Suppressor macrophage (primary cell): ENCODE measurements at places on chromosomes 16 and 17.
A peak's percentile ranks its signal among the peaks of the same experiment; 100 is the strongest.

DNA sequence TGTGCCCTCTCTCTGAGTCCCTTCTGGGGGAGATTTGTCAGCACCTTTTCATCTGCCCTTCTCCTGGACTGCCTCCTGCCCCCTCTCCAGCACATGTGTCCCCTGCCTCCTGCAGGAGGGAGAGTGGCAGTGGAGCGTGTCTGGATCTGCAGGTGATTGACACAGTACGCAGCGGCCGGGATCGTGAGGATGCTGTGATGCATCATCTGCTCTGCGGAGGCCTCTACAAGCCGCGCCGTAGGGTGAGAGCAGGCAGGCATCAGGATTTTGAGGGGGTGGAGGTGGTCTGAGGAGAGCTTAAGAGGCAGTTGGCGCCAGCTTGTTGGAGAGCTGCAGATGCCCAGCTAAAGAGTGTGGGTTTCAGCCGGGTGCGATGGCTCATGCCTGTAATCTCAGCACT, 10.9 kb downstream of the SLC9A5 start:
- DNase-seq, result no peak

- no peak for DNase-seq
Measured at GRCh38 chr17:8846768-8847211, 20.7 kb downstream of the PIK3R6 start.

- peak; percentile 39 for DNase-seq
Measured at GRCh38 chr17:70423562-70423961, 254.2 kb downstream of the KCNJ2 start.

DNA sequence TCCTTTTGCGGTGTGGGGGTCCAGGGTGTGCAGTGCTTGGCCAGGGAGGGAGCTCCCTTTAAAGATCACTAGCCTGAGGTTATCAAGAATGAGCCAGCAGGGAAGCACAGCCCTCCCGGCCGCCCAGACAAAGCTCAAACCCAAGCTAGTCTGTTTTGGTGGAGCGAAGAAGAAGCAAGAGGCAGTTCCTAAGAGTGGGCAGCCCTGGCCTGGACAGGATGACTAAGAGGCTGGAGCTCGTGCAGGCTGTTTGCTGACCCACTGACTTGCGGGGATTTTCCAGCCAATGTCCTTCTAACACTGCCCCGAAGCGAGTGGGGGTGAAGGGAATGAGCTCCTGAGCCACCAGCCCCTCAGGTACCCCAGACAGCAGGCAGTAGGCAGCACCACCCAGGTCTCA, 134.4 kb downstream of the COPRS start:
- DNase-seq, result no peak

GRCh38 chr16:87856791-87857228, 12.5 kb downstream of the SLC7A5 start:
- DNase-seq, result no peak

DNA sequence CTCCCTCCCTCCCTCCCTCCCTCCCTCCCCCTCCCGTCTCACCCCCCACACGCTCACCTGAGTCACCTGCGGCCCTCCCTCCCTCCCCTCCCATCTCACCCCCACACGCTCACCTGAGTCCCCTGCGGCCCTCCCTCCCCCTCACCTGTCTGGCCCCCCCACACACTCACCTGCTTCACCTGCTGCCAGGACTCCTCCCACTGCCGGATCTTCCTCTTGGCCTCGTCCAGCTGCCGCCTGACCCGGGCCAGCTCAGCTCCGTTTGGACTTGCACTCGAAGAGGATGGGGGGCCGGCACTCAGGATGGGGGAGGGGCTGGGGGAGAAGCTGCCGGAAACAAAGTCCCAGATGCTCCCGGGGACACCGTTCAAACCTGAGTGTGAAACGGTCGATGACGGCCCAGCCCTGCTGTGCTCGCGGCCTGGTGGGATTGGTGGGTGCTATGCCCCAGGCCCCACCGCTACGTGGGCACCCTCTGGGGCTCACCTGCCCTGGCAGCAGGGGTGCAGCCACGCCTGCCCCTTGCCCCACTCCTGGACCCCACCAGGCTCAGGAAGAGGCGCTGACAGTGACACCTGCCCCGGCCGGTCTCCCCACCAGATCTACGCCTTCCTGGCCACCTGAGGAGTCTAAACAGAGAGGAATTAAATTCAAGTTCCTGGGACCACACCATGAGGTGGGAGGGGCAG, 15.9 kb downstream of the GNPTG start:
- no peak for DNase-seq

DNA sequence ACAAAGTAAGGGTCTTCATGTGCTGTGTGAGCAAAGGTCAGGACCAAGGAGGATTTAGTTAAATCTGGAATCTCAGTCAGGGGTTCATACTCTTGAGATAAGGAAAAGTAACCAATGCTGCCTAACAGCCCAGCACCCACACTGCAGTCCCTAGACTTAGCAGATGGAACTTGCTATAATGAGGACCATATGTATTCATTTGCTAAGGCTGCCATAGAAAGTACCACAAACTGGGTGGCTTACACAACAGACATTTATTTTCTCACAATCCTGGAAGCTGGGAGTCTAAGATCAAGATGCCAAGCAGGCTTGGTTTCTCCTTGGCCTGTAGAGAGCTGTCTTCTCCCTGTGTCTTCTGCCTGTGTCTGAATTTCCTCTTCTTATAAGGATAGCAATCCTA, 20.8 kb downstream of the ZP2 start:
- no peak for DNase-seq
